Stomach (tissue), 19 donors: ENCODE measurements at places on chromosomes 12 and 14. TPM values are rescaled to one million over a fixed set of nuclear protein-coding genes. Genes with fewer than 3 reads are reported as not detected.

GRCh38 chr12:52029685-52030084 is 21.6 kb upstream of the NR4A1 start:
- DNase-seq = peak; percentile 85

GRCh38 chr12:52446367-52447045 is 5.4 kb downstream of the KRT6B start:
- DNase-seq = no peak

- no peak for DNase-seq
Observed at GRCh38 chr12:8950221-8950527, 729 bp upstream of the M6PR start.

DNA sequence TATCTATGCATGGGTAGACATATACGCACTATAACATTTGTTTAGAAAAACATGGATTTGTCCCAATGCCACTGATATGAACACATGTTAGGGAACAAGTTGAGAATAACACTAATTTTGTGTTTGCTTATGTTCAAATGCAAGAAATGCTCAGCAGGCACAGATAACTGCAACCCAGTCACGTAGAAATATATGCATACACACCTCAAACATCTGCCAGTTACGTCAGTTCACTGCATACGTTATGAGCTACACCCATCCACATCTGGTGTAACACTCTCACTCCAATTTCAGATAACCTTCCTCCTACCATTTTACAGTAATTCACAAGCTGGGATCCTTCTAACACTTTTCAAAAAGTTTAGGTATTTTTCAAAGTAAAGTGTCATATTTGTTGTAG is 10.7 kb downstream of the PAWR start:
- no peak for DNase-seq

DNA sequence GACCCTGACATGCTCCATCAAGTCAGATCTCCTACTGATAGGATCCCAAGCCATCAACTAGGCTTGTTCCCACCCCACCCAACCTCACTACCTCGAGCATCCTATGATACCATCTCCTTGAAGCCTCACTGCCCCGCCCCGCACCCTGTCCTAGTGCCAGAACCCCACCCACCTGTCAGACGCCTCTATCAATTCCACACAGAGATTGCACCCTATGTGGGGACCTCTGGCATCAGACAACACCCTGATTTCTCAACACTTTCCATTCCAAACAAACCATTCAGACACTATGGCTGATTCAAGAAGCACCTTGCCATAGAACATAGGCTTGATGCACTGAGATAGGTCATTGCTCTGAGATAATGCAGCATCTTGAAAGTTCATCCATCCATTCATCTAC is 3.1 kb upstream of the GLTP start:
- no peak for DNase-seq

Gene CREBL2
- polyA plus RNA-seq = 29.8 TPM
